ENCODE measurements at places on chromosomes 1 and 21.

- DNase-seq = no peak
Observed at GRCh38 chr21:34046917-34047316, 26.5 kb upstream of the MRPS6 start.

GRCh38 chr1:185360714-185361113, 43.7 kb upstream of the IVNS1ABP start:
- no peak for DNase-seq

DNA sequence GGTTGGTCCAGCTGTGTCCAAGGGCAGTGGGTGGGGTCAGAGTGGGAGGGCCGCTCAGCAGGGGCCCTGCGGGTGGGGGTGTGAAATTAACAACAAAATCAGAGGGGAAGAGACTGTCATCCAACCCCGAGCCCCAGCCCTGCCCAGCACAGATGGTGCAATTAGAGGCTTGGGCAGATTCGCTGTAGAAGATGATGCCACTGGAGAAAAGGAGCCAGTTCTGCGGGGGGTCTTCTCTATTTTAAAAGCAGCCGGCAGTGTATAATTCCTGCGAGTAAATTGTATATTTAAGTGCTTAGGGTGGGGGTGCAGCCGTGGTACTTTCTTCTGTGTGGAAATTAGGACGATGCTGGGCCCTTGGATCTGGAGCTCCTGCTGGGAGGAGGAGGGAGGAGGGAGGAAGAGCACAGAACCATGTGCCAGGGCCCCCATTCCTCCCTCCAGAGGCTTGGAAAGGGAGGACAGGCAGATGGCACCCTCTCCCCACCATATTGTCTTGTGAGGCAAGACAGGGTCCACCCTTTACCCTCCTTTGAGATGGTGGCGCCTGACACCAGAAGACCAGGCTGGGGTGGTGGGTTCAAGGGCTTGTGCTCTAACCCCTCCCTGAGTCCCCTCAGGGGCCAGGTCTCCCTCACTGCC, 89.2 kb downstream of the ACTL8 start:
- DNase-seq = no peak

DNA sequence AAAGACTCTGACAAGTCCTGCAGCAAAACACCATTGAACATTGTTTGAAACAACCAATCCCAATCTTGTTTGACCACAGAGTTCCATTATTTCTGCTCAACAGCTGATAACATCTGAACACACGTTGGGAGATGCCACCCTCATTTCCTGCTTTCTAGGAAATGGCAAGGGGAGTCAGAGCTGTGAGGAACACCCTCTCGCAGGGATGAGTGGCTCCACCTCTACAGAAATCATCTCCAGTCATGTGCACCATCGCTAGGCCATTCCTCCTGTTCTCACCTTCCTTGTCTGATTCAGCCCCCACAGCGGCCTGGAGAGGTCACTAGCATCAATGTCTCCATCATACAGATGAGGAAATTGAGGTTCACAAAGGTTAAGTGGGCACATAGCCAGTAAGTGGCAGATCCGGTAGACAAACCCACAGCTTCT, 22.4 kb upstream of the RUNX3 start:
- DNase-seq = no peak

DNA sequence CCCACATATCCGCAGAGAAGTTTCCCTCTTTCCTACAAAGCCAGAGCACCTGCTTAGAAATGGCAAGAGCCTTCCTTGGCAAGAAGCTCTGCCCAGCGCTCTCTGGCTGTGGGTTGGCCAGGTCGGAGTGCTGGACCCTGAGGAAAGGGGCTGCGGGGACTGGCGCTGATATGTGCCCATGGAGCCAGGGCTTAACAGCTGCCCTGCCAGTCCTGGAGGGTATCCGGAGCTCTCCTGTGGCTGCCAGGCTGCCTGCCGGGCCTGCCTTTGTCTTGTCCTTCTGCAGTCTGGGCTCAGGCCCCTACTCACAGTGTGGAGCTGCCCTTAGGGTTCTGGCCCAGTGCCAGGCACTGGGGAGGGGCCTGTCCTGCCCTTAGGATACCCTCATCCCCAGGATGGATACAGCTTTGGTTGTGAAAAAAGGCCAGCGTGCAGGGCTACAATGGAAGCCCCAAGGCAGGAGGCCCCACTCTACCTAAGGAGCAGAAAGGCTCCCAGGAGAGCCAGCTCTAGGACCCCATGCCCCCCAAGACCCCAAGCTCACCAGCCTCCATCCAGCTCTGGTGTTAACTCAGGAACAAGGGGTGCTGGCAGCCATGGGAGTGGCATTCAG, 43.4 kb downstream of the KIAA1614 start:
- DNase-seq = no peak

- no peak for DNase-seq
Observed at GRCh38 chr1:42620307-42620706, 37.9 kb upstream of the PPIH start.

DNA sequence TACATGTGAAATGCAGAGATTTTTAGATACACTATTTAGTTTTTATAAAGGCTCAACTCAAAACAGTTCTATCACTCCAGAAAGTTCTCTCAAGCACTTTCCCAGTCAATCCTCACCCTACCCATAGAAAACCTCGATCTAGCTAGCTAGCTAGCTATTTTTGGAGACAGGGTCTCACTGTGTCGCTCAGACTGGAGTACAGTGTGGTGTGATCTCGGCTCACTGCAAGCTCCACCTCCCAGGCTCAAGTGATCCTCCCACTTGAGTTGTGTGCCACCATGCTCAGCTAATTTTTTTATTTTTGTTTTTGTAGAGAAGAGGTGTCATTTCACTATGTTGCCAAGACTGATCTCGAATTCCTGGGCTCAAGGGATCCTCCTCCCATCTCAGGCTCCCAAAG, 236.9 kb downstream of the RERE start:
- no peak for DNase-seq

DNA sequence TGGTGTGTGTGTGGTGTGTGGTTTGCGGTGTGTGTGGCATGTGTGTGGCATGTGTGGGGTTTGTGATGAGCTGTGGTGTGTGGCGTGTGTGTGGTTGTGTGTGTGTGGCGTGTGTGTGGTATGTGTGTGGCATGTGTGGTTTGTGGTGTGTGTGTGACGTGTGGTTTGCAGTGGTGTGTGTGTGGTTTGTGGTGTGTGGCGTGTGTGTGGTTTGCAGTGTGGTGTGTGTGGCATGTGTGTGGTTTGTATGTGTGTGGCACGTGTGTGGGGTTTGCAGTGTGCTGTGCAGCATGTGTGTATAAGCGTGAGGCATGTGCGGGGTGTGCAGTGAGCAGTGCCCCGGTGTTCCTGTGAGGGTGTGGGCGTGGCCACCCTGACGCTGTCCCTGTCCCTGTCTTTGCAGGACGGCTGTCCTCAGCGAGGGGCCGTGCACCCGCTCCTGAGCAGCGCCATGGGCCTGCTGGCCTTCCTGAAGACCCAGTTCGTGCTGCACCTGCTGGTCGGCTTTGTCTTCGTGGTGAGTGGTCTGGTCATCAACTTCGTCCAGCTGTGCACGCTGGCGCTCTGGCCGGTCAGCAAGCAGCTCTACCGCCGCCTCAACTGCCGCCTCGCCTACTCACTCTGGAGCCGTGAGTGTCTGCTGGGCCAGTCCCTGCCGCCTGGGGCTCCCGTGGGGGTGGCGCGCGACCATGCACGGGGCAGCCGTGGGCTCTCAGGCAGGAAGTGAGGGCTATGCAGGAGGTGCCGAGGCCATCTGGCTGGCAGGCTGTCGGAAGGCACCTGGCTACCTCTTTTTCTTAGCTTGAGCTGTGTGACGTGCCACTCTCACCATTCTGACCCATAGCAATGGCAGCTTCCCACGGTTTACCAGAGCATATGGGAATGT, 52.6 kb upstream of the TRAPPC10 start:
- DNase-seq = no peak

DNA sequence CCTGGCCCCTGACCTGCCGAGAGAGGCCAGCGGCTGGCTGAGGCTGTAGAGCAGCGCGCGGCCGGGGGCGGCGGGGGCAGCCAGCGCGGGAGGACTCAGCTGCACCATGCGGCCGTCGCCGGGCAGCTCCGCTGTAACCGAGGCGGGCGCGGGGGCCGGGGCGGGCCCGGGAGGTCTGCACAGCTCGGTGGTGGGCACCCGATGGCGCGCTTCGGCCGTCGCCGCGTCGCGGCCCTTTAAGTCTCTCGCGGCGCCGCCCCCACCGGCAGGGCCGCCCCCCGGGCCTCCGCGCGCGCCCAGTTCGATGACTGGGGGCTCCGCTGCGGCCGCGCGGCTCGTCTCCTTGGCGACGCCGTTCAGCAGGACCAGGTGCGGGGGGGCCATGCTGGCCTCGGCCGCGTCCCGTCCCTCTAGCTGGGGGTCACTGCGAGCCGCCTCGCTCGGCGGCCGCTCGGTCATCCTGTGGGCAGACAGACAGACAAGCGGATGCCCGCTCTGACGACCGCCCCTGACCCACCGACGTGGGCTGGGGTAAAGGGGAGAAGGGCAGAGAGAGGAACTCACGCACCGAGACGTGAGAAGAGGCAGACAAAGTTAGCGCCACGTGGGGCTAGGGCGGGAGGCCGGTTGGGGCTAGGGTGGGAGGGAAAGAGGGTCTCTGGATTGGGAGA, 6.5 kb downstream of the TAL1 start:
- peak; percentile 37 for DNase-seq

- DNase-seq = no peak
Observed at GRCh38 chr1:217881607-217882332, 250.6 kb downstream of the SPATA17 start.

DNA sequence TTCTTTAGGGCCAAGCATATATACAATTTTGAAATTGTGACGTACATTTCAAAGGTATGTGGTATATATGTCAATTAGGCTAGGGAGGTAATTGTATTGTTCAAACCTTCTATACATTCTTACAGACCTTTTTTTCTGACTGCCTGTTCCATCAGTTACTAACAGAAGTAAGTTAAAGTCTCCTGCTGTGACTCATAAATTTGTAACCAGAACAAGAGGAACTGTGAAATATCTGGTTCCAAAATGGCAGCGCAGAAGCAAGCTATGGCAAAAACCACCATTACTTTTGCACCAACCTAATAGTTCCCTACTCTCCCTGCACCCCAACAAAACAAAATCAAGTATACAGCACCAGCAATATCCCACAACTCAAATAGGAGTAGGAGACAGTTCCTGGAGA, 93.6 kb downstream of the ENAH start:
- DNase-seq = no peak

GRCh38 chr1:87089823-87090222, 175.4 kb downstream of the HS2ST1 start:
- no peak for DNase-seq

GRCh38 chr1:234665975-234666605, 56.1 kb upstream of the IRF2BP2 start:
- no peak for DNase-seq

- no peak for DNase-seq
Observed at GRCh38 chr1:214363386-214363785, 82.4 kb downstream of the SMYD2 start.

- no peak for DNase-seq
Observed at GRCh38 chr1:21251773-21252471, 38.3 kb downstream of the ECE1 start.

GRCh38 chr1:207695891-207696290, 51.0 kb downstream of the CR1L start:
- DNase-seq = no peak

- DNase-seq = no peak
Observed at GRCh38 chr1:23446661-23447310, 22.2 kb upstream of the TCEA3 start.

DNA sequence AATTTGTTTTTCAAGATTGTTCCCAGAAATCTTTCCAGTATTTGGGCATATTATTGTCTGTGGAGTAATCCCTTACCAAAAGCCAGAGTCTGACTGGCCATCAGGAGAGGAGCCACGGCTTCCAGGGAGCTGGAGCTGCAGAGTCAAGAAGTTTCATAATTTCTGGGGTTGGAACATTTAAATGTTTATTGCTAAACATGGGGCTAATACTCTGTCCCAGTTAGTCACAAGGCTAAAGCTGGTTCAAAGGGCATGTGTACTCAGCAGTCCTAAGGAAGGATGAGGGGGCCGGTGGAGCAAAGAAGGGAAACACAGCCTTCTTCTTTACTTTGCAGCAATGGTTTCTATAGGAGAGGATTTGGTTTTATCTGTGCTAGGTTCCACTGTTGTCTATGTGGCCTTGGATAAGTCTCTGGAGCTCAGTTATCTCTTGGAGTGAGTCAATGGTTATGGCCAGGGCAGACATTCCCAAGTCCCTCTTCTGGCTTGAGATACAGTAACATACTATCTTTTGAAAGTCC, 9.5 kb downstream of the DENND2D start:
- peak; percentile 31 for DNase-seq

GRCh38 chr1:59556398-59556797, 258.4 kb upstream of the HOOK1 start:
- no peak for DNase-seq

DNA sequence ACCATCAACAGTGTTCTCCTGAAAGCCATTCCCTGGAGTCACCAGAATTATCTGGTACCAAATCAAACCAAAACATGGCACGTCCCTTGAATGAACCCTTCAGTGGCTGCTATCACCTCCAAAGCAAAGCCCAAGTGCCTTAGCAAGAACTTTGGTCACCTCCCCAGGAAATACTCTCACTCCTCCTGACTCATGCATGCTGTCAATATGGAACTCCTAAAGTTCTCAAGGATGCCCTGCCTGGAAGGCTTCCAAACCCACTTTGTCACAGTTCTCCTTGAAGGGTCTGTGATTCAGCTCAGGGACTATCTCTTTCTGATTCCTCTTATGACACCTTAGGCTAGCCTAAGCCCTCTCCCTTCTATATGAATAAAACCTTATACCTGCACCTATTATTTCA, 146.1 kb upstream of the RUNX1 start:
- no peak for DNase-seq

DNA sequence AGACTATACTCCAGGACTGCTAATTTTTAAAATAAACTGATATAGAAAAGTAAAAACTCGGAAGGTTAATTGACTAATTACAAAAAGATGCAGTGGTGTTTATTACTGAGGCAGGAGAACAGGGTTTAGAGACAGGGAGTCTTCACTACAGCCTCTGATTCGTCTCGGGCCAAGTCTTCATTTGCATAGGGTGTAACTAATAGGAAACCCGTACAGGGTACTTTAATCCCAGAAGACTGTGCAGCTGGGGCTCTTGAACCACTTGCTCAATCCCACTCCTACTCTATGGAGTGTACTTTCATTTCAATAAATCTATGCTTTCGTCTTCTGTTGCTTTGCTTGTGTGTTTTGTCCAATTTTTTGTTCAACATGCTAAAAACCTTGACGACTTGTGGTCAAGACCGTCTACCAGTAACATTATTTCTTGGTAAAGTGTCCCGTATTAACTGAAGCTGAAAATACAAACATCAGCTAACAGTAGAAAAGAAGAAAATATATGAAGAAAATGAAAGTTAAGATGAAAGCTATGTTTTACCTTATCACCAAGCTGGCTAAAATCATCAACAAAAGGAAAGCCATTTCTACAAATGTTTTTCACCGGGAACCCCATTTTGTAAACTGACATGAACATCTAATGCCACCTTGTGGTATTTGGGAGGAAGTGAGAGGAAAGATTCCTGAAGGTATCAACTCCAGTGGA, 8.0 kb downstream of the SDHB start:
- DNase-seq = peak; percentile 81
